ENCODE measurements at places on chromosomes 13 and 19. TPM values are rescaled to one million over a fixed set of nuclear protein-coding genes. Genes with fewer than 3 reads are reported as not detected.

The TEKTIP1 gene
- not detected for total RNA-seq

The TMEM38A gene
- total RNA-seq, result 3.5 TPM

The STK11 gene
- 96.9 TPM for total RNA-seq

The SIGLEC12 gene
- total RNA-seq, result not detected

The SBK2 gene
- 0.58 TPM for total RNA-seq

The DOCK6 gene
- 17.2 TPM for total RNA-seq

Measured in epithelial cell of proximal tubule (primary cell).